ENCODE measurements at places on chromosomes 5 and 9. TPM values are rescaled to one million over a fixed set of nuclear protein-coding genes. Genes with fewer than 3 reads are reported as not detected.

The GDNF gene
- total RNA-seq = not detected

DNA sequence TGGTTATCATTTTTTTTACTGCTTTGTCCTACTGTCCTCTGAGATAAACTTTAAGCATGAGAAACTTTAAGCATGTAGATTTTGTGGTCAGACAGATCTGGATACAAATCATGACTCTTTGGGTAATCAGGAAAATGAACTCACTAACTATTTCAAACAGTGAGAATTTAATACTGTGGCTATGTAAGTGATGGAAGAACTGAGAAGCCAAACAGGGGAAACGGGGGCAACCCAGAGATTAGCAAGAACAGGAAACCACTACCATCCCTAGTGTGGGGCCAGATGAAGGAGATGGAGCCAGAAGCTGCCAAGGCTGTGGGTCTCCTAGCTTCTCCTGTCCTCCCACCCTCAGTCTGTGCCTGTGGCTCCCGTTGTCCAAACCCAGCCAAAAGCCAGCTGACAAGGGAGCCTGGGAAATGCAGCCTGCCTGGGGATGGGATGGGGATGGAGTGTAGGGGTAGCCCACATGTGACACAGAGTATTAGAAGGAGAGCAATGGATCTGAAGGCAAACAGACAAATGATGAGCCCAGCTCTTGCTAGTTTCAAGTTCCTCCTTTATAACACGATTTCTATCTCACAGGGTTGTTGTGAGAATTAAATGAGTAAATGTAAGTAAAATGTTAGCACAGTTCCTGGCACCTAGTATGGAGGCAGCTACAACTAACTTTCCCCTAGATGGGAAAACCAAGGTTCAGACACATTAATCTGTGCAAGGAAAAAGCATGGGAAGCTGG is 27.7 kb upstream of the CDC23 start:
- no peak for DNase-seq

The SPINK7 gene
- total RNA-seq = not detected

The LIFR gene
- 91.3 TPM for total RNA-seq

The TSSK1B gene
- not detected for total RNA-seq

- DNase-seq = no peak
Observed at GRCh38 chr9:95305770-95306492, 11.6 kb downstream of the FANCC start.

The FGF18 gene
- total RNA-seq = 1.7 TPM

The TGFBI gene
- 314 TPM for total RNA-seq

The CD72 gene
- 0.72 TPM for total RNA-seq

DNA sequence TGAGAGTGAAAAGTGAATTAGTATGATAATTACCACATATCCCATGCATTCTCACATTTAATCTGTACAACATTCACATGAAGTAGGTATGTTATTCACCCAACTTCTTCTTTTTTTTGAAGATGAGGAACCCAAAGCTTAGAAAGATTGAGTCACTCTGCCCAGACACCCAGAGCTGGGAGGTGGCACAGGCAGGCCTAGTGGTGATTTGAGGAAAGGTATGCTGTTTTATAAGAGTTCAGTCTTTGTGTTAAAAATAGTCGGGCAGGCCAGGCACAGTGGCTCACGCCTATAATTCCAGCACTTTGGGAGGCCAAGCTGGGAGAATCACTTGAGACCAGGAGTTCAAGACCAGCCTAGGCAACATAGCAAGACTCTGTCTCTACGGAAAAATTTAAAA is 285.3 kb downstream of the NR3C1 start:
- DNase-seq = no peak

DNA sequence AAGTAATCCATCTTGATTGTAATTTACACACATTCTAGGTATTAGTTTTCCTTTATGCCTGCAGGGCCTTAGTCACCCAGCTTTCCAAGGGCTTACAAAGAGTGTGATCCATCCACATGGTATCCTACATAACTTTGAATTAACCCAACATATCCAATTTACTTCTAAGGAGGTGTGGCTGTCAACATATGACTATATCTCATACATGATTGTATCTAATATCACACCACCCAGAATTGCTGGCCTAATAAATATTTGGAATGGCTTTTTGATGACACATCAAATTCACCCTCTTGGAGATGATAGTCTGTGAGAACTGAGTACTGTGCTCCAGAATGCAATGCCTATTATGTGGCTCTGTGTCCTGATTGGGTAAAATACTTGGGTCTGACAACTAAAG is 363.3 kb upstream of the GRIN3A start:
- DNase-seq = no peak

The CDH6 gene
- total RNA-seq = 0.36 TPM

DNA sequence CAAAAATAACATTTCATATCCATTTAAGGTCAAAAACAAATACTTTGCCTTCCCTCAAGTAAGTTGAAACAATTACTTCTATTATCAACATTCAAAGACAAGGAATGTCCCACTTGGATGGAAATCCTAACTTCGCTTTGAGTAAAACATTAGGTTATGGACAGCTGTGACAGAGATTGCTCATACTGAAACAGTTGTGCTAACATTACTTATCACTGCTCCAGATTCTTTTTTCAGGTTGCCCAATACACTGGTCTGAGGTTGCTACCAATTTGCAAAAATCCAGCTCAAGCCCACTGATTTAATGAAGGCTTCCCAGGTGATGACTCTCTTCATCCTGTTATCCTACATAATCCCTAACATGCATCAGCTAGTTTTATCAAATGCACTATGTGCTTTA is 98.3 kb downstream of the UBAP2 start:
- DNase-seq = no peak

GRCh38 chr5:94908889-94909480 is 290.5 kb downstream of the SLF1 start:
- no peak for DNase-seq

The ESM1 gene
- not detected for total RNA-seq

The DMGDH gene
- 0.54 TPM for total RNA-seq

- DNase-seq = no peak
Observed at GRCh38 chr9:121950441-121950840, 142.7 kb downstream of the TTLL11 start.

DNA sequence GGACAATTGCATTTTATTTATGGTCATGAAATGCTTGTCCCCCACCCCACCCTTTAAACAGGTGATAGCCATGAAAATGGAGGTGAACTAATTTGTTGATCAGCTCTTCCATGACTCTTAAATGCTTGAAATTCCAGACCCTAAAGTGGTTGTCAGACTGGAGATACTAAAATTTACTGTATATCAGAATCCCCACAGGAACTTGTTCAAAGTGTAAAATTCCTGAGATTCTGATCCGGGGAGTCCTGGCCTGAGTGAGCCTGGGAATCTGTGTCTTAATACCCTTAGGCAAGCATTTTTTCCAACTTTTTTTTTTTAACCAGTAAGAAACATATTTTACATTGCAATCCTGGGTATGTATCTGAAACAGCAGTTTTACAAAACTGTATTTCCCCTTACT is 4.7 kb downstream of the SKP2 start:
- no peak for DNase-seq

The NOL6 gene
- total RNA-seq = 75.1 TPM

DNA sequence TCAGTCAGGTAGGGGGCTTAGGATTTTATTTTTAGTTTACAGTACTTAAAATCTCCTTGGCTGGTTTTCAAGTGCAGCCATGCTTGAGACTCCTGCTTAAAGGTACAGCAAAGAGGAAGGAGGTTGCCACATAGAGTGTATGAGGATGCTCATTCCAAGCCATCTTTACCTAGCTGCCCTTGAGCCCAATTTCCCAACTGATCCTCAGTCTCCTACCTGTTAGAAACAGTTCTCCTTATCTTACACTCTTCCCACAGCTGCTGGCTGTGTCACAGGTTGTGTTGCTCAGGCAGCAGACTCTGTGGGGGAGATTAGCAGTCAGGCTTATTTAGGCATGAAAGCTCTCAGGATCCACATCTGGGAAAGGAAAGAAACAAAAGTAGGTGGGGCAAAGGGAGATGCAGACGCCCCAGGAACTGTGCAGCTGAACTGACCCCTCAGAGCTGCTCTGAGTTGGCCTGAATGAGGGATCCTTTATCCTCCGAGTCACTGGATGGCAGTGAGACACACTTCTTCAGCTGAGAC is 95.1 kb downstream of the NMUR2 start:
- DNase-seq = no peak

The IFNK gene
- not detected for total RNA-seq

DNA sequence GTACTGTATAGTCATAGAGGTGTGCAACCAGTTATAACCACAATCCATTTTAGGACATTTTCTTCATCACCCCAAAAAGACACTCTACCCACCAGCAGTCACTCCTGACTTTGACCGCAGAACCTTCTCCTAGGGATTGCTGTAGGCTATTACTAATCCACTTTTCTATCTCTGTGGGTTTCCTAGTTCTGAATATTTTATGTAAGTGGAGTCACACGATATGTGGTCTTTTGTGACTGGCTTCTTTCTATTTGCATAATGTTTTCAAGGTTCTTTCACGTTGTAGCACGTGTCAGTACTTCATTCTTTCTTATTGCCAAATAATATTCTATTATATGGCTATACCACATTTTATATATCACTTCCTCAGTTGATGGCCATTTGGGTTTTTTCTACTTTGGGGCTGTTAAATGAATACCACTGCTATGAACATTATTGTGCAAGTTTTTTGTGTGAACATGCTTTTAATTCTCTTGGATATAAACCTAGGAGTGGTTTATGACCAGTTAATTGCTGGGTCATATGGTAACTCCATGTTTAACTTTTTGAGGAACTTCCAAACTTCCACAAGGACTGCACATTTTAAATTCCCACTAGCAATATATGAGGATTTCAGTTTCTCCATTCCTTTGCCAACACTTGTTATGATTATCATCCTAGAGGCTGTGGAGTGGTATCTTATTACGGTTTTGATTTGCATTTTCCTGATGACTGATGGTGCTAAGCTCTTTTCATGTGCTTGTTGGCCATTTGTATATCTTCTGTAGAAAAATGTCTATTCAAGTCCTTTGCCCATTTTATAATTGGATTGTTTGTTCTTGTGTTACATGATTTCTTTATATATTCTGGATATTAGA is 37.8 kb downstream of the MRRF start:
- no peak for DNase-seq

- DNase-seq = no peak
Observed at GRCh38 chr5:40430101-40430710, 249.5 kb upstream of the PTGER4 start.

The CCDC171 gene
- 1.5 TPM for total RNA-seq

DNA sequence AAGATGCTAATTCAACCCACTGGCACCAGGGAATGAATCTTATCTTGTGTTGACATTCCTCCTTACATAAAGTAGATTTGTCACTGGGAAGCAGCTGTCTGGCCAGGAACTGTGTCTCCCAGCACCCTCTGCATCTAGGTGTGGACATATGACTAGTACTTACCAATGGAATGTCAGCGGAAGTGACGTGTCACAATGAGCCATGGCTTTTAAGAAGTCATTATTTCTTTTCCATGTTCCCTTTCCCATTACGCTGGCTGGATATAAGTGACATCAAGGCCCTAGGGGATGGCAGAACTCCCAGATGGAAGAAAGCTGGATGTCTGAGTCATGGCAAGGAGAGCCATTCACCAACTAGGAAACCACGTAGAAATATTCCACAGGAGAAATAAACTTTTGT is 84.7 kb upstream of the MAST4 start:
- DNase-seq = no peak

The SH3RF2 gene
- 23.1 TPM for total RNA-seq

The EPB41L4B gene
- 27.8 TPM for total RNA-seq

- DNase-seq = peak; percentile 90
Observed at GRCh38 chr5:138336952-138337684, 948 bp upstream of the FAM53C start.

GRCh38 chr5:11797132-11797531 is 107.1 kb downstream of the CTNND2 start:
- no peak for DNase-seq

The ADRA1B gene
- total RNA-seq = 8.3 TPM

The FAM221B gene
- not detected for total RNA-seq

GRCh38 chr5:751496-751895 is 33.0 kb downstream of the ZDHHC11B start:
- DNase-seq = no peak

- DNase-seq = no peak
Observed at GRCh38 chr9:89902450-89903140, 297.8 kb downstream of the GADD45G start.

DNA sequence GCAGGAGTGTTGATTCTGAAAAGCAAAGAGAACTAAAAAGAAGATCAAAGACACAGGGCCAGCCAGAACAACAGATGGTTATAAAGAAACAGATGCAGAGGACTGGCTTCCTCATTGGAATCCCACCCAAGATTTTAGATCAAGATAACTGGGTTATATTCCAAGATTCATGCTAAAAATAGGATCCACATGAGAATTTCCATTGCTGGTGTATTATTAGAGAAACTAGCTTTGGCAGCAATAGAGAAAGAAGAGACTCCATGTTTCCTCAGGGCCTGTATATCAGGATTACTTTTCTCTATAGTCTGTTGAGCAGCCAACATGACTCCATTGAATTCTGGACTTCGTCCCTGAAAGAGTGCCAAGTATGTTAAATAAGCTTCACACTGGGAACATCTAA is 367.3 kb downstream of the TUSC1 start:
- DNase-seq = no peak

GRCh38 chr9:89603767-89604665 is 796 bp upstream of the GADD45G start:
- no peak for DNase-seq

- DNase-seq = no peak
Observed at GRCh38 chr5:38373743-38374142, 115.4 kb downstream of the EGFLAM start.

The ANKRD33B gene
- total RNA-seq = 19.1 TPM

DNA sequence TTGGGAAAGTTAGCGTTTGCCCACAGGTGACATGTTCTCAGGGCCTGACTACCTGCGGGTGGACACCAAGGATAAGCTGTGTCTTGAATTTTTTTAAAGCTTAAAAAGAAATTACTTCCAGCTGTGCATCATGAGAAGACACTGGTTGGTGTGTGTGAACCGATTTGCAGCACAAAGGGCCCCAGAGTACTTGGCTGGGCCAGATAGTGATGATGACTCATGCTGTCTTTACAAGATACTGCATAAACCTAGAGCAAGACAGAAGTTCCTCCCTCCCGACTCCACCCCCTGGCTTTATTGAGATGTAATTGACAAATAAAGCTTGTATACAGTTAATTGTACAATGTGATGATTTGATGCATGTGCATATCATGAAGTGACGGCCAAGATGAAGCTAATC is 212.8 kb downstream of the NXNL2 start:
- DNase-seq = no peak

- DNase-seq = no peak
Observed at GRCh38 chr5:136639616-136640015, 274.3 kb upstream of the TRPC7 start.

- DNase-seq = no peak
Observed at GRCh38 chr9:132559711-132560110, 22.7 kb upstream of the BARHL1 start.

The ATG10 gene
- 14.0 TPM for total RNA-seq

The HACD4 gene
- total RNA-seq = 0.13 TPM

- DNase-seq = peak; percentile 41
Observed at GRCh38 chr5:69007726-69008368, 86.0 kb upstream of the SLC30A5 start.

The ENHO gene
- 7.2 TPM for total RNA-seq

DNA sequence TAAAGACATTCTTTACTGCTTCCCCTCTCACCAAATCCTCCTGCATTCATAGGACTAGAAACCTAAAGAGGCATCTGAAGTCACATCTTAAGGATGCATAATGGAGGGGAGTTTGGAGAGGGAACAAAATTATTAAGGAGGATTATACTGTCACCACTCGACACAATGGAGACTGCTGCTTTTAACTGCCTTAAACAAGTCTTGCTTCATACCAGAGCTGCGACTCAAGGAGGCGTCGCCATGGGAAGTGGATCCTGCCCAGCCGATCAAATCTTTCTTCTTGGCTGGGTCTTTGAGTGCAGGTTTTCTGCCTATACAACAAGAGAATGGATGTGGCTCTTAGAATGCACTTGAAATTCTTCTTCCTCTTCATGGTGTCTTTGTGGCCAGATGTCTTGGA is 66.7 kb upstream of the FOXE1 start:
- DNase-seq = no peak
